Mesothelial cell of epicardium (in vitro differentiated cells): ENCODE measurements at places on chromosomes 3 and 15.

GRCh38 chr15:63191895-63192618, 2.7 kb downstream of the RAB8B start:
- DNase-seq: no peak

DNA sequence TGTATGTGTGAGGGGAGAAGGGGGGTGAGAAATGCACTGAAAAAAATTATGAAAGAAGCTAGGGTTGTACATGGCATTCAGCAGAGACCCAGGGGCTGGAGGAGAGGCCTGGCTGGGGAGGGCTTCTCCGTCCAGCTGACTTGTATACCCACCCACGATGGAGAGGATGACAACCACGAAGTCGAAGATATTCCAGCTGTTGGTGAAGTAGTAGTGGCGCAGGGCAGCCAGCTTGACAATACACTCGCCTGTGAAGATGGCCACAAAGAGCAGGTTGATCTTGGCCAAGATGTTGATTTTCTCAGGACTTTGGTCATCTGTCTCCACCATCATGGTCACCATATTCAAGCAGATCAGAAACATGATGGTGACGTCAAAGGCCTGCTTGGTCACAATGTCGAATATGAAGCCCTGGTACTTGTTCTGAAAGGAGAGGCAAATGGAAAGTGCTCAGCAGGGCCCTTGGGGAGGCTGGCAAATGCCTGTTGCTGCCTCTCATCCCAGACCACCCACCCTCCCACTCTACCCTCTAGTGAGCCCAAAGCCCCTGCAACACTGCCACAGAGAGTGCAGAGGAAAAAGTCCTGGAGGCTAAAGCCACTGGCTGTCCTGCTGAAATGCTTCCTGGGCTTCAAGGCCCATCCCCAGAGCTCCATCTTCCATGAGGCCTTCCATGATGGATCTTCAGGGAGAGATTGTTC, 58.1 kb downstream of the EXOG start:
- DNase-seq: no peak

GRCh38 chr15:25437777-25438600, 835 bp downstream of the UBE3A start:
- DNase-seq: peak; percentile 63

GRCh38 chr3:6737630-6738029, 123.3 kb upstream of the GRM7 start:
- DNase-seq: no peak

DNA sequence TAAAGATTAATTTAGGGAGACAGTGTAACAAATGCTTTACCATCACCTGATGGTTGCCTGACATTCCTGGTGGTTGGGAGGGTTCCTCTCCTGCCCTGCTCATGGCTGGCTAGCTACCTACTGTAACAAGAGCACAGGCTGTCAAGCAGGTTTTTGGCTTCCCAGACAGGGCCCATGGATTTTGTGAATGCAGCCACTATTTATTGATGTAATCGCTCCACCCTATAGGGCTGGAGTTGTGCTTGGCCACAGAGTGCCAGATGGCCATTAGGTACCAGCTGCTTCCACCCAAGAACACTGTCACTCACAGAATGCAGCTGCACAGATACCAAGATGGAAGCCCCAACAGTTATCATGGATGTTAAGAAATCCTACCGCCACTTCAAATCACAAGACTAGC, 31.0 kb upstream of the KLHL25 start:
- DNase-seq: no peak

DNA sequence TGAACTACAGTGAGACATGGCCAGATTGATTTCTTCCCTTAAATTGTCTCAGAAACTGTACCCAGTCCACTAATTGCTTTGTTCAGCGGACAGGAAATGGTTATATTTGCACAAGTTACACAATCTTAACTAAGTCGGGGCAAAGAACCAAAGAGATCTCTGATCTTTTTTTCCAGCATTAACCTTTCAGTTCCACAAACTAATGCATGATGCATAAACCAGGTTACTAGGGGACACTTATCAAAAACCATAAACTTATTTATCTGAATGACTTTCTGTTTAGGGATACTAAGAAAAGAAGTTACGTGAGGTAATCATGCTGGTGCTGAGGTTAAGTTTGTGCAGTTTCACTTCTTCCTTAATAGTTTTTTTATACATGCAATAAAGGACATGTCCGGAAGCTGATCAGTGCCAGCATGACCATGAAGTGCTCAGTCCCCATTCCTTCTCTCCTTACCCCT, 22.4 kb downstream of the FNDC3B start:
- no peak for DNase-seq

- DNase-seq: no peak
These were observed 28.1 kb downstream of the C3orf80 start for GRCh38 chr3:160253298-160253697.

DNA sequence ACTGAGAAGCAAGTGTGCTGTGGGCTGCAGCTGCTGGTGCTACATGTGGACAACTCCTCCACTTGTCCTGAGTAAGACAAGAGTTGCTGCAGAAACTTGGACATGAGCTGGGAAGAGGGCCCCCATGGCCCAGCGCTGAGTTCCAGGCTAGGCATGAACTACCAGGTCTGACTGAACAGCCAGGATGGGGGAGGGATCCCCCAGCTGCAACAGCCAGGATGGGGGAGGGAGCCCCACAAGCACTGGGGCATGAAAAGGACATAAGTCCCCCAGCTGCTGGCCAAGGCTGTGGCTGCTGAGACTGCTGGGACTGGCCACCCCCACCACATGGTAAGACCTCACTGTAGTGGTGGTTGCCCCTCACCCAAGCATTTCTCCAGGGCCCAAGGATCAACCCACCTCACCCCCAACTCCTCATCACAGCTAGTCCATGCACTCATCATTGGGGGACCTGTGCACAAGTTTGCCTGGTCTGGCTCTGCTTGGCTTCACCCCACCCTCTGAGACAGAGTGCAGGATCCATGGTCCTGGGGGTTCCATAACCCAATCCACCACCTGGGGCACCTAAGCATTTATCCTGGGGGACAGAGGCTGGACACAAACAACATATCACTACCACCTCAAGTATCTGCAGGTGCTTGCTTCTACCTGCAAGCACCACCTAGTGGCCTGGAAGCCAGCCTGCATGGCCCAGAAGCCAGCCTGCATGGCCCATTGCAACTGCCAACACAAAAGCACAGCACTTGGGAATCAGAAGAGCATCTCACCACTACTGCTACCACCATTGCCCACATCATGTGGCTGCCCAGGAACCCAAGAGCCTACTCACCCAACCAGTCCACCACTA, 84.5 kb upstream of the STT3B start:
- no peak for DNase-seq

GRCh38 chr15:100948430-100948762, 29.2 kb downstream of the LRRK1 start:
- DNase-seq: no peak

GRCh38 chr3:81249540-81250029, 511.9 kb downstream of the GBE1 start:
- DNase-seq: no peak

- DNase-seq: peak; percentile 67
These were observed 970 bp downstream of the BBX start for GRCh38 chr3:107523539-107524325.

DNA sequence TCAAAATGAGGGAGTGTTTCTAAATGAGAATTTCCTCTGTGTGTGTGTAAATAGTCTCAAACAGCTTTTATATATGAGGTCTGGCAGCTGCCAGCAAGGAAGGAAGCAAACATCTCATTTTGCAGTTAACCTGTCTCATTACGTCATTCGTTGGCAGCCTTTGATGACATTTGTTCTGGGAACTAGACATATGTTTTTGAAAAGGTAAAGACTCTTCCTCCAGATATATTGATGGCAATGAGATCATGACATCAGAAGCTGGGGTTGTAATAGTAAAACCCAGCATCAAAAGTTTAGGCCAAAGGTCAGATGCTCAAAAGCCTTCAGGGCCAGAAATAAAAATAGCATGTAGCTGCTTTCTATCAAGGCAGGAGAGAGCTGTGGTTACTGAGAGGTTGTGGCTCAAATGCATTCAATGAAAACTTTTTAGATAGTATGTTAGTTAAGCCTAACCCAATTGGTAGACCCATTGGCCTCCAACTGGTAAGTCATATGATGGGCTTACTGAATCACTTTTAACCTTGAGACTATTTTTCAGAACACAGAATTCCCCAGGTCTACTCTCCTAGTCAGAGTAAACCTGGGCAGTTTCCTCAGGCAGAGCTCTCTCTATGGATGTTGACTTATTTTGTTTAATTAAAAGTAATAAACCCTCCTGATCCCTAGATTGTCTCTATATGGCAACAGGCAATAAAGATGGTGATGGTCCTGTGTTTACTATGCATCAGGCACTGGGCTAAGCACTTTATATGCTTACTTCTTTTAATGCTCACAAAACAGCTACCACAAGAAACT, 386.5 kb upstream of the CFAP20DC start:
- no peak for DNase-seq

DNA sequence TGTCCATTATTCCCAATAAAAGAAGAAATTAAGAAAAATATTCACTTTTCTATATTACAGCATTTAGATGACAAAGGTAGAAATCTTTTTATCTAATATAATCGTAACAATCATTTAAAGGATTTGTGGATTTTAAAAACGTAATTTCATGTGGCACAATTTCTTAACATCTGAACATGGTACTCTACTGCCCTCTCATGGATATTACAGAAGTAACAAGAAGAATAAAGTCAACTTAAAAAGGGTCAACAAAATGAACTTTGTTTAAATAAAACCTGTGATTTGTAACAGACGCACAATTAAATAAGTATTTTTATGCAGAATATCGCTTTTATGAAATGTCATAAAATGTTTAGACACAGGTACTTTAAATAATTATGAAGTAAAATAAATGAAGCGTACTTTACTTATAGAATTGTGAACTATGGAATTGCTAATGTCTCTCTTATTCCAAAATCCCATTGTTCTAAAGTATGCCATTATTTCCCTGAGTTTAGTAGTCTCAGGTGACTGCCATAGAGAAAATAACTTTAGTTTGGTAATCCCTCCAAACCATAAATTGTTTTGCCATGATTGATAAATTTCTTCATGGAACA, 366.8 kb upstream of the ZNF385D start:
- no peak for DNase-seq

GRCh38 chr3:129822241-129822640, 71.3 kb downstream of the TMCC1 start:
- DNase-seq: no peak

DNA sequence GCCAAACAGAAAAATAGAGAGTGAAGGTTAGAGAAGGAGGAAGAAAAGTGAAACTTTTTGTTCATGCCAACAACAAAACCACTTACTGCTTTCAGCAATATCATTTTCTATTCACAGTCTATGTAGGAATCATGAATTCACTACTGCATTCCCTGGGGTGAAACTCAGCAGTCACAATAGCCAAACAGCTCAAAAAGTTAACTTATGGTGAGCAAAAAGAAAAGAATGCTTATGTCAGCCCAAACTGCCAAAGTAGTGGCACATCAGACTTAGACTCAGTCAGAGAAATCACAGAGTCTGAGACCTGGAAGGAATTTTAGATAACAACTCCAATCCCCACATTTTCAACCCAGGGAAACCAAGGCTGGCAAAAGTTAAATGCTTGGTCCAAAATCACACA, 238.7 kb upstream of the TMCO5A start:
- DNase-seq: no peak

DNA sequence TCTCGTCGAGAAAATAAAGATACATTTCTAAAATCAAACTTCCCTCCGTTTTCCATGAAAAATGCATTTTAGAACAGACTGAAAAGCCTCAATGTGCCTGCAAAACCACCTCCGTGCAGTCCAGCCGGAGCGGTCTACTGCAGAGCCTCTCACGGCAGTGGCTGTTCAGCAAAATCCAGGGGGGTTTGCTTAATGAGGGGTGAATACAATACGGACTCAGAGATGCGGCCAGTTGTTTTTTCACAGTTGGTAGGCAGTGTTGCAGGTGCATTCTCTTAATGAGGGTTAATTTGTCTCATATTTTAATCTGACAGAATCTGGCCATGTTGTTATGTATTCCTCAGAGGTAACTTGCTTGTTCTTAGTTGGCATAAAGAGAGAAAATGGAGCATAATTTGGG, 223.0 kb downstream of the EBLN2 start:
- no peak for DNase-seq

GRCh38 chr3:149343951-149344350, 10.5 kb upstream of the TM4SF18 start:
- DNase-seq: no peak

DNA sequence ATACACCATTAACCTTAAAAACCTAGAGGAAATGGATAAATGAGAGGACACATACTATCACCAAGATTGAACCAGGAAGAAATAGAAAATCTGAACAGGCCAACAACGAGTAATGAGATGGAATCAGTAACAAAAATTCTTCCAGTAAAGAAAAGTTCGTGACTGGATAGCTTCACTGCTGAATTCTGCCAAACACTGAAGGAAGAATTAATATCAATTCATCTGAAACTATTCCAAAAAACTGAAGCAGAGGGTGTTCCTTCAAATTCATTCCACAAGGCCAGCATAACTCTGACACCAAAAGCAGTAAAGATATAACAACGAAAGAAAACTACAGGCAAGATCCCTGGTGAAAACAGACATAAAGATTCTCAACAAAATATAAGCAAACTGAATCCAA, 195.8 kb upstream of the GPR149 start:
- no peak for DNase-seq

DNA sequence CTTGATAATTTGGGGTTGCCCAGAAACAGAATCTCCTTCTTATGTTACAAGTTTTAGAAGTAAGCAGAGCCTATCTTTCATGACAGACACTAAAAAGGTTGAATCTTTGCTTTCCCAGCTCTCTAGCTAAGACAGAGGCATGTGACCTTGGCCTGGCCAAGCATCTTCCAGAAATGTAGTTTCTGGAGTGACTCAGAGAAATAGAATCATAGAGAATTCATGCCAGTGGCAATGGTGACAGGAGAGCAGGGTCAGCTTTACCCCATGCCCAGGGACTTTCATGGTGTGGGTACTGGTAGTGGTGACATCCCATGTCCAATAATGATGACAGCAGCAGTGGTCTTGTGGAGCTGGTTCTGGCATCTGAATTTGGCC, 4.0 kb upstream of the PARP6 start:
- DNase-seq: no peak

- no peak for DNase-seq
These were observed 81.1 kb downstream of the TRIM42 start for GRCh38 chr3:140758791-140759444.
